ENCODE measurements at places on chromosomes 5 and 9. TPM values are rescaled to one million over a fixed set of nuclear protein-coding genes. Genes with fewer than 3 reads are reported as not detected.

DNA sequence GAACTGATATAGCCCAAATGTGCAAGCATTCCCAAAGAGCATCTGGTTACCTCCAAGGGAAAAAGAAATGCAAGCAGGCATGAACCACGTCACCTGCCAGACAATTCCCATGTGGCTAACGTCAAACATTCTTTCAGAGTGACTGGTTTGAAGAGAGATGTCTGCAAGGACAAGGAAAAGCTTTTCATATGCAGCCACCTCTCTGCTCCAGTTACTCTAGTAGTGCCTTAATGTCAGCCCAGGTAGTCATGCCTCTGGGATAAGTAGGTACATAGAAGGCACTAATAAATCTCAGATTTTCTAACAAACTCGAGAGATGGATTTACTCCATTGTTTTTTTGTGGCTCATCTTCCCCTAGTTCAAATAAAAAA, 96.8 kb upstream of the IFNK start:
- peaks cover 2% of the 10 kb centered on the region for H3K27me3 ChIP-seq
- H3K4me3 ChIP-seq, result no peak overlapping the region

- H3K27me3 ChIP-seq, result no peaks in the 10 kb centered on the region
- no peak overlapping the region for H3K27ac ChIP-seq
- H3K4me1 ChIP-seq, result peaks cover 18% of the 10 kb centered on the region
- no peaks in the 10 kb centered on the region for H3K36me3 ChIP-seq
These were observed 176.3 kb downstream of the C9orf152 start for GRCh38 chr9:110031511-110032173.

DNA sequence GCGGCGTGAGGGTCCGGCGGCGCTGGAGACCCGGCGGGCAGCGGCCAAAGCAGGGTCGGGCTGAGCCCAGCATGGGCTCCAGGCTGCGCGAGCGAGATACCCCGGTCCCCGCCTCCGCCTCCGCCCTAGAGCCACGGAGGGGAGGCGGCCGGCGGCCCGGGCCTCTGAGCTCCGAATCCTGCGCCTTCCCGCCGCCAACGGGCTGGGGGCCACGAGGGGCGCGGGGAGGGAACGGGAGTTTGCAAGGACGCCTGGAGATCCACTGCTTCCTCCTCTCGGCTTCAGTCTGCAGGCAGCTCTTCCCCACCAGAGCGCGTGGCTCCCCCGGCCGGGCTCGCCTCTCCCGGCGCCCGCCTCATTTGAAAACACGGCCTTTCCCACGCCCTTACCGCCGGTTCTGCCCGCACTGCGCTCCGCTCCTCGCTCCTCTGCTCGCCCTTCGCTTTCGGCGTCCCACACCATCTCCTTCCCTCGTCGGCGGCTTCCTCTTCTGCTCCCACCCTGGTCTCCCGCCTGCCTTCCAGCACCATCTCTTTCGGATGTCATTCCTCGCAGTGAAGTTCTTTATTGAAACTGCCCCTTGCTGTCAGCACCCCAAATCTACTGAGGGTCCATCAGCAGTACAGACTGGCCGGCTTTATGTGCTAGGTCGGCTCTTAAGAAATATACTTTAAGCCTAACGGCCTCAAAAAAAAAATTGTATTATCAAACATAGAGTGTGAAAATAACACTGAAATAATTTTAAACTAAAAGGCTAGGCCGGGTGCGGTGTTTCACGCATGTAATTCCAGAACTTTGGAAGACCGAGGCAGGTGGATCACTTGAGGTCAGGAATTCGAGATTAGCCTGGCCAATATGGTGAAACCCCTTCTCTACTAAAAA, 105.0 kb upstream of the FAM120A start:
- H3K4me3 ChIP-seq, result peak overlapping the region; percentile 89
- H3K36me3 ChIP-seq, result no peaks in the 10 kb centered on the region
- DNase-seq, result peak; percentile 69
- H3K27ac ChIP-seq, result no peak overlapping the region
- peaks cover 15% of the 10 kb centered on the region for H3K27me3 ChIP-seq

DNA sequence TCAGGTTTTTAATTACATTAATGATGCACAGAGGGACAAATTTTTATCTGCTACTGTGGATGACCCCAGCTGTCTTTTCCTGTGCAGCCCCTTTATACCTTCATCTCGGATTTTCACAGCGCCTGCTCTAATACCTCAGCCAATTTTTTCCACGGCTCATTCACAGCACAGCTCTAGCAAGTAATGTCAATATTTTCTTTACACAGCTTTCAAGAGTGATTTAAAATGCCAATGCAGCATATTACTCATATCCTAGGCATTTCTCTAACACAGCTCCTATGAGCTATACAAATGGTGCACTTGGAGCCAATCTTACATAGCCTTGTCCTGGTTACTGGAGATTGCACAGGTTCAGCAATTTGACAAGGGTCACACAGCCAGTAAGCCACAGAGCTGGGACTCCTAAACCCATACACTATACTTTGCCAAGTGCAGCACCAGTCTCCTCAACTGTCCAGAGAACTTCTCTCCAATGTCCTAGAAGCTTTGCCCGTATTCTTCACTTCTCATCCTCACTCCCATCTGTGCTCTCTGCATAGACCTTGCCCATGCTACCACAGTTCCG, 661.8 kb downstream of the DTWD2 start:
- no peaks in the 10 kb centered on the region for H3K4me1 ChIP-seq
- no peaks in the 10 kb centered on the region for H3K27me3 ChIP-seq
- no peak overlapping the region for H3K27ac ChIP-seq
- H3K4me3 ChIP-seq, result no peak overlapping the region
- no peak for DNase-seq

DNA sequence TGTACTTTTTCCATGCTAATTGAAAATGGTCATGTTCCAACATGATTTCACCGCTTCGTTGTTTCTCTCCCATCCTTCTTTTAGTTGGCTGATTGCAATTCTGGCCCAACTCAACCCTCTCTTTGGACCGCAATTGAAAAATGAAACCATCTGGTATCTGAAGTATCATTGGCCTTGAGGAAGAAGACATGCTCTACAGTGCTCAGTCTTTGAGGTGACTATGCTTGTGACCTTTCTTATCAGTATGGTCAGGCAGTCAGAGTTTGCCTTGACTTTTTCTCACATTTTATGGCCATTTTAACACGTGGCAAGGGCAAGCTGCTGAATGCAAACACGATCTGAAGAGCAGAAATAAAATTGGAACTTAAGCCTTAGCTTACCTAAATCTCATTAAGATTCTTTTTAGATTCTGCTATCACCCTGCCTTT, 36.0 kb upstream of the CREBRF start:
- peak overlapping the region; percentile 46 for H3K27ac ChIP-seq
- no peak for DNase-seq
- H3K27me3 ChIP-seq, result no peaks in the 10 kb centered on the region
- no peak overlapping the region for H3K4me3 ChIP-seq

DNA sequence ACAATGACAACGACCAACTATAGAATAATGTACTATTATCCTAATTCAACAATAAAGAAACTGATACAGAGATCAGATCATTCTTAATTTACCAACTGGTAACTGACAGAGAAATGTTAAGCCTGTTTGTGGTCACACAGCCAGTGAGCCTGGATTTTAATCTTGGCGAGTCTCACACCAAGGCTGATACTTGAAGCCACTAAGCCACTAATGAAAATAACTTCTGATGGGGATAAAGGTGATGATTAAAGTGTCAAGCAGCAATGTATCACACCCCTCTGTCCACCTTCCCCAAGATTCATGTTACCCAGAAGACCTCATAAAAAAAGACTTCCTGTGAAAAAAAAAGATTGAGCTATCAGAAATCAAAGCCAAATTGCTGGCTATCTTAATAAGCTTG, 350.5 kb downstream of the SPOCK1 start:
- H3K36me3 ChIP-seq, result no peaks in the 10 kb centered on the region
- peaks cover 46% of the 10 kb centered on the region for H3K4me1 ChIP-seq
- peaks cover 5% of the 10 kb centered on the region for H3K27me3 ChIP-seq
- peak overlapping the region; percentile 22 for H3K4me3 ChIP-seq
- DNase-seq, result no peak

SCGB3A2 gene
- 1.2 TPM for total RNA-seq

RAPGEF6 gene
- 278 TPM for total RNA-seq

PFN3 gene
- not detected for total RNA-seq

ABO gene
- total RNA-seq, result not detected

All from glutamatergic neuron (in vitro differentiated cells).